ENCODE measurements at places on chromosomes 2 and 18. TPM values are rescaled to one million over a fixed set of nuclear protein-coding genes. Genes with fewer than 3 reads are reported as not detected.

GRCh38 chr2:6806604-6807003 lies 59.1 kb downstream of the CMPK2 start:
- no peak for DNase-seq

- DNase-seq = no peak
Observed at GRCh38 chr18:35376393-35376741, 770 bp downstream of the ZNF396 start.

DNA sequence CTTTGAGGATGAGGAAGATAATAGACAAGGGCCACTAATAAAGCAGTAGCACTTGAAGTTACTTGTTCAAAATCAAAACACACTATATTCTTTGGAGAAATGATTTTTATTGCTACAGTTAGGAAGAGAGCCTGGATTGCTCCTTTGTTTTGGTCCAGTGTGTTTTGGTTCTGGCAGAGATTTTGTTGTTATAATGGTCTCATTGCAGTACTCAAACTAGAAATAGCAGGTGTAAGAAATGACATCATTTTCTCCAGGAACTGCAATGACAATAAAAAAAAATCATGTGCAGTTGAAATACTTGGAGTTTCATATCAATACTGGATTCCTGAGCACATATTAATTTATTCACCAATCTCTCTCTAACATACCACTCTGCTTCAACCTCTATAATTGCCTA lies 490.3 kb downstream of the CCDC85A start:
- DNase-seq = no peak

DNA sequence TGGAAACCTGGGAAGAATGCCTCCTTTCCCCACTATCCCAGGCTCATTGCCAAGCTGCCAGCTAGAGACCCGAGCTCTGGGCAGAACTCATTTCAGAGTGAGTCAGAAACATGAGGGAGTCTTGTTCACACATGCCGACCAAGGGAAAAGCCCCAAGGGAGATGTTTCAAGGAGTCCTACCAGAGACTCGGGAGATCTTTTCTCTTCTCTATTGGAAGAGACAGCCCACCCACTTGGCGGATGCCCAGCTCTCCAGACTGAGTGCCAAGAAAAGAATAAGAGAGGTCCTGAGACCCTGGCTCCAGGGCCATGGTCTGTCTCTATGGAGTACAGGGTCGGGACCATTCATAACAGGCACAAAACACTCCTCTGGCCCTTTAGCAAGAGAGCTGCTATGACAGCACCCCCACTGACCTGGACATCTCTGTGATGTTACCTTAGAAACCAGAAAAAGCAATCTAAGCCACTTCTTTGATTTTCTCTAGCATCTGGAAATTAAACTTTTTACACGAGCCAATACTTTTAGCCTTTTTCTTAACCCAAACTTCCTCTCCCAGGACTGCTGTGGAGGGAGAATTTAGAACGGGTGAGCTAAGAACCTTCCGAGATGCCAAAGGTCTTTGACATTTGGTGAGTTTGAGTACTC lies 18.5 kb upstream of the IGFBP5 start:
- DNase-seq = no peak

GRCh38 chr18:29879763-29880162 lies 1162.8 kb downstream of the DSC3 start:
- no peak for DNase-seq

GRCh38 chr2:235860871-235861270 lies 307.3 kb downstream of the GBX2 start:
- DNase-seq = peak; percentile 17

DNA sequence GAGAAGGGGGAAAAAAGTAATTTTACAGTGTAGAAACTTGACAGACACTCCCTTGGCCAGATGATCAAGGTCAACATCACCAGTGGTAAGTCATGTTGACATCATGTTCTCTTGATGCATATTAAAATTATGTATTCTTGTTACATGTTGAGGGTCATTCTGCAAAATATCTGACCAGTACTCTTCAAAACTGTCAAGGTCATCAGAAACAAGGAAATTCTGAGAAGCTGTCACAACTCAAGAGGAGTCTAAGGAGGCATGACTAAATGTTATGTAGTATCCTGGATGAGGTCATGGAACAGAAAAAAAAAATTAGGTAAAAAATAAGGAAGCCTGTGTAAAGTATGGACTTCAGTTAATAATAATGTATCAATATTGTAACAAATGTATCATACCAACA lies 6.3 kb downstream of the SGPP2 start:
- no peak for DNase-seq

DNA sequence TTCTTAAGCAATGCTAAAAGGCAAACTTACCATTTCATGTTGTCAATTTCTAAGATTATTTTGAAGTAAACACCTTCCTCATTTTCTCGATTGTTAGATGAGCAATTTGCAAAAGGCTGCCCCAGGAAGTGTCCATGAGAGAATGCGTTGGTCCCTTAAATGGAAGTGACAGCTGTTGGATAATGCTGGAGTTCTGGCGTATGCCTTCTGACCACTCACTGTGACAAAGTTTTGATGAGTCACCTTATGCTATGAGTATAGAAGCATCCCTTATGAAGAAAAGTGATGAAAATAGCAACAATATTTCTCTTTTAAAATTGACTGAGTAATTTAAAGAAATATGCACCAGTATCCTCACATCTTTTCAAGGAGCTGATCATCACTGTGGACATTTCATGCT lies 1497.5 kb downstream of the DPP10 start:
- DNase-seq = no peak

DNA sequence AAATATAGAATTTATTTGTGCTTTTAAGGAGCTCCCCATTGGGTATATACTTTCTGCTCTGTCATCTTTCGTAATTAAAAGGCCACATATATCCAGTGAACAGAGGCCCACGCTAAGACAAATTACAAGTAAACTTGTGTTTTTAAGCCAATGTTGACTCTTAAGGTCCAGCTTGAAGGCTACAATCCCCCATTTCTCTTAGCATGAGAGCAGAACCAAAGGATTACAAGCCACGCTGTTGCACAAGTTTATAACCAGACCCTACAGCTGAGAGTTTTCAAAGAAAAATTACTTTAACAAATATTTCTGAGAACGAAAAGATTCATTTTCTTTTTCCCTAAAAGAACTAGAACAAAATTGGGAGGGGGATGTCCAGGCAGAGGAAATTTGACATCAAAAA lies 471.0 kb downstream of the TXNL1 start:
- DNase-seq = no peak

DNA sequence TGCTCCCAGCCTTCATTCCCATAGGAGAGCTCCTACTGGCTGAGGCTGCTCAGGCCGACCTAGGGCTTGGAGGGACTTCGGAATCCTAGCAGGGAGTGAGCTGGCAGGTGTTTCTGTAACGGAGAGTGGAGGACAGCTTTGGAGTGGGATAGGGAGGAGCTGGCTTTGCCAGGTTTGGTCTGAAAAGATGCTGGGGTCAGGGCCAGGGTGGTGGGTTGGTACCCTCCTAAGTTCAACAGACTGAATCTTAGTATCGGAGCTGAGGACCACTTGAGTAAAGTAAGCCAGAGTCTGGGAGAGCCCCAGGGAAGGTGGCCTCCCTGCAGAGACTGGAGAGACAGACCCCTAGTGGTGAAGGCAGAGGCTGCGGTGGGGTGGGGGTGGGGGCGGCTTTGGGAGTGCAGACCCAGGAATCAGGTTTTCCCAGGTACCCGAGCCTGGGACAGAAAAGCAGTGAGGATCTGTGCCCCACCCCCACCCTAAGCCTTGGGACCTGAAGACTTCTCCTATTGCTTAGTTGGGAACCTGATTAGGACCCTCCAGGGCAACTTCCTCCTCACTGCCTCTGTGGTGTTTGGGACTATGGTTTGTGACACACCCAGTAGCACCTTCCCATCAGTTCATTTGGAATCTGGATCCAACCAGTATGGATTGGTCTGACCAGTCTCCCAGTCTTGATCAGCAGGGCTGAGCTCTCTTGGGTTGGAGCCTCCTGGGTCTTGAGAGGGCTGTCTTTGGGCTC lies 3.0 kb downstream of the CNNM4 start:
- DNase-seq = peak; percentile 21

DNA sequence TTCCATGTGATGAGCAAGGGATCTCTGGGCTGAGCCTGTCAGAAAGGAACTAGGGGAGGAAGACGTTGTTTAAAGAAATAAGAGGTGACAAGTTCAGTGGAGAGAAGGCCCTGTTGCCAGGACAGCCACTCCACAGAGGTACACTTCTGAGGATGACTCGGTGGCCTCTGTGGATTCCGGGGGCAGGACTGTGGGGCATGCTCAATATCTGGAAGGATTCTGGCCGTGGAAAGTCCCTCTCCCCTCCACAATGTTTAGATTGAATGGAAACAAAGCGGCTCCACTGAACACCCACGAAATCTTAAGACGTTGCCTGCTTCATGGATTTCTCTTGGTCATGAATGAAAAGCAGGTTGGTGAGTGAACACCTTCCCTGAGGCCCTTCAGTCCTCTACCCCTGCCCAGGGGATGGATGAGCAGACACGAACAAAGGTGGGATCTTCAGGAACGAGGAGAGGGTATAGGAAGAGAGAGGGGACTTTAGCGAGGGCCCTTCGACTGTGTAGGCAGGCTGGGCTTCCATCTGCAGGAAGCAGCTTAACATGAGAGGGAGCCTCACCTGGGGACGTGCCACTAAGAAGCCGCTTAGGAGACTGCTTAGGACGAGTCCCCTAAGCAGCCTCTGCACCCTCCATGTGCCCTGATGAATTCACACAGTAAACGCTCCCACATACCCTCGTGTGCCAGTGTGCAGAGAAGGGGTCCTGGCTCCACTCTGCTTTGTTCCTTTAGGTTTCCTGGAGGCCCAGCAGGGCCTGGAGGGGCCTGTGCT lies 1.9 kb downstream of the NTSR2 start:
- DNase-seq = no peak

DNA sequence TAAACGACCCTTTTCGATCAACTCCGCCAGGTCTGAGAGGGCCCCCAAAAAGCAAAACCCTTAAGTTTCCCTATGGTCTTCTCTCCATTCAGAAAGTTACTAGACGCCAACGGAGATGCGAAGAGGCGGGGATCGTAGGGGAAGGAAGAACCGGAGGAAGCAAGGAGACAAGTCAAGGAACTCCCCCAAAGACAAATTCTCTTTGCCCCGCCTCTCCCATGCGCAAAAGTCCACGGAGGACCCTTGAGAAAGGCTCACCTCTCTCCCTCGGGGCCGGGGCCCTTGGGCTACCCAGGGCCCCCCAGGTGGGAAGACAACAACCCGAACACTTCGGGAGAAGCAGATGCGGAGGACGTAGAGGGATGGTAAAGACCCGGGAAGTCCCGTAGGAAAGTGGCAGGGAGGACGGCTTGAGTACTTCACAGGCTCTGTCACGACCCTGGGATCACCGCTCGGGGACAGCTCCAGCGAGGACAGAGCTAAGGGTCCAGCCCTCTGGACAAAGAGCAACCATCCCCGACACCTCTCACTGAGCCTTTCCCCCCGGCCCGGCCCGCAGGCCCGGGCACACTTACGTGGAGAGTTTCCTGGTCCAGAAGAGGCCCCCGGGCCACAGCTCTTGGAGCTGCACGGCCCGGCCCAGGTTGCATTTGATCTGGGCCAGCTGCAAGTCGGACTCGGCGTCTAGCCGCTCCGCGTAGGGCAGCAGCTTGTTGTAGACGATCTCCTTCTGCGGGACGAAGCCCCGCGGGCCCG lies 647 bp downstream of the PSME4 start:
- DNase-seq = peak; percentile 52

DNA sequence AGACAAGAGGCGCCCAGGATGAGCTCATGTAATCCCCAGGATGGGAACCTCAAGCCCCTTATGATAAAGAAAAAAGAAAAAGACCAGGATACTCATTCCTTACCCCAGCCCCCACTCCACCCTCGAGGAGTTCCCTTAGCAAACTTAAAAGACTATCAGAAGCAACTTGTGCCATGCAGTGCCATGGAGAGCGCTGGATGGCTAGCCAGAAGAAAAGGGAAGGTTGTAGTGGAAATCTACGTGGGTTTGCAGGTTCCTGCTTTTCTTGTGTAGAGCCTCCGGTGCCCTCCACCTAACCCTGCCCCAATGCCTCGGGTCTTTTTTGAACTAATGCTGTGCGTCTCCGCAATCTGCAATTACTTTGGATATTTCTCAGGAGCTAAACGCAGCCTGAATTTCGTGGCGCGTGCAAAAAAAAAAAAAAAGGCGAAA lies 16.2 kb upstream of the BCL11A start:
- DNase-seq = no peak

- DNase-seq = no peak
Observed at GRCh38 chr2:119513832-119514231, 10.5 kb downstream of the SCTR start.

The RTP5 gene
- total RNA-seq = not detected

The IRS1 gene
- total RNA-seq = under 0.01 TPM

The RNF144A gene
- total RNA-seq = 10.5 TPM

The SLC14A1 gene
- total RNA-seq = not detected

The CIB4 gene
- not detected for total RNA-seq

The CREB1 gene
- total RNA-seq = 29.7 TPM

The ST8SIA3 gene
- not detected for total RNA-seq

The PROKR1 gene
- under 0.01 TPM for total RNA-seq

All from dermis microvascular lymphatic vessel endothelial cell (primary cell).